CD8-positive, alpha-beta T cell (primary cell): ENCODE measurements at places on chromosomes 2 and 18.

DNA sequence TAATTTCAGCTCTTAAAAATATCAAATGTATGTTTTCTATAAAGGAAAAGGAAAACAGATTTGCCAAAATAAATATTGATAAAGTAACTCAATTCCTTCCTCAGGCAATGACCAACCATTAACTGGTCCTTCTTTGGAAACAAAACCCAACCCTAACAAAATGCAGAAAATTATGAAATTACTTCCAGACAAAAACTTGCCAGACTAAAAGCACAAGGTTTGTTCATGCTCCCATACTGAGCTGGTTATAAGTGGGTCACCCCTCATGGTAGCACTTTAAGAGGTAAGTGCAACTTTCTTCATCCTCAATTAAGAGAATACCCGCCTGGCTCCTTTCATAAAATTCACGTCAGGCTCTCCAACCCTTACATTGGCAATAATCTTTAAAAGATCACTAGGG is 31.1 kb upstream of the TTC32 start:
- DNase-seq: no peak

GRCh38 chr2:98160554-98160953 is 73.6 kb downstream of the VWA3B start:
- DNase-seq: no peak

GRCh38 chr2:96413323-96413722 is 77.8 kb downstream of the NCAPH start:
- DNase-seq: no peak

DNA sequence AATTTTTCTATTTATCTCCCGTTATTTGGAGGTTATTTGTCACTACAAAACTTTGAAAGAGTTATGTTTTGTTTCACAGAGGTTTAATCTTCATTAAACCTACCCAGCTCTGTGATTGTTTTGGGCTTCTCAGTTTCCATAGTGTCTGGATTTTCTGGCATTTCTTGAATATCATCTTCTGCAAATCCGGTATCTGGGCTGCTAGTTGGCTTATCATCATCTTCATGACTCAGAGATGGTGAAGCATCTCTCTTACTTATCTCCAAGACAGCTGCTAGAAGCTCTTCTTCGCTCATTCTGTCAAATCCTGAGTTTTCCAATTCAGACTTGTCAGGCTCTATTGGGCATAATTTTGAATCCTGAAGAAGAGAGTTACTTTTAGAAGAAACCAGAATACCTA is 55.6 kb downstream of the VIL1 start:
- DNase-seq: no peak

GRCh38 chr2:56012221-56012765 is 88.7 kb upstream of the EFEMP1 start:
- DNase-seq: no peak

GRCh38 chr2:181456660-181457120 is 496 bp upstream of the ITGA4 start:
- peak; percentile 78 for DNase-seq

GRCh38 chr2:60519231-60519863 is 34.1 kb downstream of the BCL11A start:
- no peak for DNase-seq

DNA sequence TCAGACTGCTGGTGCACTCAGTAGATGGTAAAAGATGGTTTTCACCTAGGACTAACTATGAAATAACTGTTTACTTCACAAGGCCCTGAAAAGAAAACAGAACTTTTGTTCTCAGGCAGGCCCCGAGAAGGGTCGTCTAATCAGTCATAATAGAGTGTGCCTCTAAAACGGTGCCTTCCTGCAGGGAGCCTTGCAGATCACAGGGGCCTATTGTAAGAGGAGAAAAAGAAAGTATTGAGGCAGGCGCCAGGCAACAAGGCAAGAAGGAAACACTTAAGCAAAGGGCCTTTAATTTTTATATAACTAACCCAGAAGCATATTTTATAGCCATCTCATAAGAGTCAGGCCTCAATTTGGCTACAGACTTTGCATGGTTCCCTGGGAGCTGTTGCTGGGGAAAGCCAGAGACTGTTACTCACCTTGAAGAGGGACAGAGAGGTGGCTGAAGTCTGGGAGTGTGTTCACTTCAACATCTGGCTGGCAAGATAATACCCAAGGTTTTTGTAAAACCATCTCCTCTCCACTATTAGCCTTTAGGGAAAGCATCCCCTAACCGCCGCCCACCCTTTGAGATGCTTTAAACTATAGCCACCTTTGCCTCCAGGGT is 117.1 kb downstream of the PRPF40A start:
- no peak for DNase-seq

DNA sequence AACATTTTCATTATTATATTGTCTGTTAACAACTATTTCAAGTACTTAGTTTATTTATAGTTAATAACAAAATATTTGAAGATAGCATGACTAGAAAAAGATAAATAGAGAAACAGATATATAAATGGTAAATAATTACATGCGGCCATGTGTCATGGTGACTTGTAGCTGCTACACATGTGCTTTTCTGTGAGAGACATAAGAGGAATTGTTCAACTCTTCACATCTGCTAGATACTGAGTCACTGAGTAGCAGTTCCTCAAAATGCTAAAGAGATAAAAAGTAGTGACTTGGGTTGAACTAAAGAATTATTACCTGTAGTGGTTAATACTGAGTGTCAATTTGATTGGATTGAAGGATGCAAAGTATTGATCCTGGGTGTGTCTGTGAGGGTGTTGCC is 37.5 kb upstream of the SCN9A start:
- no peak for DNase-seq

DNA sequence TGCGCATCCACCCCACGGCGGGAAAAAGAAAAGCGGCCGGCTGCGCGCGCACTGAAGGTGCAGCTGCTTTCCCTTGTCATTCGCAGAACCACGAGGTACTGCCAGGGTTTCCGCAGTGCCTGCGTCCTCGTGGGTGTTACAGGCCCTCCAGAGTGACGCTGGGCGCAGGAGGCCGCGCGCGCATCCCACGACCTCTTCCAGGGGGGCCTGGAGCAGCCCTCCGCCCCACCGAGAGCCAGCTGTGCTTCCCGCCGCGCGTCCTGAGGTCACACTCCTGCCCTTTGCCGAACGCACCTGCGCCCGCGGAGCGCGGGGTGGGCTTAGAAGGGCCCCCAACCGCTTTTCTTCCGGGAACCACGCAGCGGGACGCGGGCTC is 378 bp upstream of the IAH1 start:
- DNase-seq: peak; percentile 70

- no peak for DNase-seq
These were observed 87.5 kb downstream of the POLR1A start for GRCh38 chr2:86017901-86018896.

DNA sequence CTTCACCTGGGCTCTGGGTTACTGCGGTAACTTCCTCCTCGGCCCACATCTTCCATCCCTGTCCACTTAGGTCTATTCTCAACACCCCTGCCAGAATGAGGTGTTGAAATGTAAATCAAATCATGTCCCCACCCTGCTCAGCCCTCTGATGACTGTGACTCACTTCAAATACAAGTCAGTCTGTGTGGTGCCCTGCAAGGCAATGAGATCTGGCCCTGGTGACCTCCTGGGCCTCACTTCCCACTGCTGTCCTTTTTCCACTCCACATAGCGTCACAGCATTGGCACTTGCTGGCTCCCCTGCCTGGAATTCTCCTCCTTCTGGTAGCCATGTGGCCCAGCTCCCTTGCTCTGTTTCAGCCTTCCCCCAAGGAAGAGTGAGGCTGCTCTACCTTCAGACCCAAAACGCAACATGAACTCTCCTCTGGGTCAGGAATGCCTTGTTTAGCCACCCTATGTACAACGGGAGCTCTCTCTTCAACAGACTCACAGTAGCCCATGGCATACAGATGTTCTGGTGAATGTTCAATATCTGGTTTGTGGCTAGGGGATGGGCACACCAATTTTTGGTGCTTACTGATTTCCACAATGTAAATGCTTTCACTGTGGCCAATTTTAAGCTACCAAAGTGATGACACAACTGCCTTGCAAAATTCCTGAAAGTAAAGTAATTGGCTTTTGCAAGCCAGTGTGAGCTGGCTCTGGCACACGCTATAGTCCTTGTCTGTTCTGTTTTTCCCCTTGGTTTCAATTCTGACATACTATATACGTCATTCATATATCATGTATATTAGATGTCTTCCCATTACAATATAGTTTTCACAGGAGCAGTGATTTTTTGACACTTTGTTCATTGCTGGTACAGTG is 550.3 kb upstream of the HS6ST1 start:
- DNase-seq: no peak

DNA sequence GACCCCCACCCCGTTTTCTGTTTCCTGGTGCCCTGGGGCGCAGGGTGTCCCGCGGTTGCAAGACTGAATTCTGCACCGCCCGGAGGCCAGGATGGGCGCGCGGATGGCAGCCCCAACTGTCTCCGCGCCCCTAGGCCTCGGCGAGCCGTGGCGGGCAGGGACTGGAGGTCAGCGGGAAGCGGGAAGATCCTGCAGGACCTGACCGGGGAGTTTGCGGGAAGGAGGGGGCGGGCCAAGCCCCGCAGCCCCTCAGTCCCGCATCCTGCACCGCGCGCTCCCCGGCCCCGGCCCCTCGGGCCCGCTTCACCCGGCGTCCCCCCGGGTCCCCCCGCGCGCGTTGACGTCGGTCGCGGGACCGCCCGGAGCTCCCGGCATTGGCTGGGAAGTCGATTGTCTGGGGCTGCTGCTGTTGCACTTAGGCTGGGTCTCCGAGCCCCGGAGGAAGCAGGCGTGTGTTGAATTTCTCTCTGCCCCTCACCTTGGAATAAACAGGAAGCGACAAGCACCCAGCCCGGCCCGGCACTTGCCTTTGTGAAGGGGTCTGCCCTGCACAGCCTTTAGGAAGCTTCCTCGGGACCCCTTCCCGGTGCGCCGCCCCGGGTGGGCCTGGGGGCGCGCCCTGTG is at the start of gene LDLRAD4:
Gene LDLRAD4, plus strand, starts transcription at position 393 of the 624 bp plus-strand sequence.
- DNase-seq: peak; percentile 65

DNA sequence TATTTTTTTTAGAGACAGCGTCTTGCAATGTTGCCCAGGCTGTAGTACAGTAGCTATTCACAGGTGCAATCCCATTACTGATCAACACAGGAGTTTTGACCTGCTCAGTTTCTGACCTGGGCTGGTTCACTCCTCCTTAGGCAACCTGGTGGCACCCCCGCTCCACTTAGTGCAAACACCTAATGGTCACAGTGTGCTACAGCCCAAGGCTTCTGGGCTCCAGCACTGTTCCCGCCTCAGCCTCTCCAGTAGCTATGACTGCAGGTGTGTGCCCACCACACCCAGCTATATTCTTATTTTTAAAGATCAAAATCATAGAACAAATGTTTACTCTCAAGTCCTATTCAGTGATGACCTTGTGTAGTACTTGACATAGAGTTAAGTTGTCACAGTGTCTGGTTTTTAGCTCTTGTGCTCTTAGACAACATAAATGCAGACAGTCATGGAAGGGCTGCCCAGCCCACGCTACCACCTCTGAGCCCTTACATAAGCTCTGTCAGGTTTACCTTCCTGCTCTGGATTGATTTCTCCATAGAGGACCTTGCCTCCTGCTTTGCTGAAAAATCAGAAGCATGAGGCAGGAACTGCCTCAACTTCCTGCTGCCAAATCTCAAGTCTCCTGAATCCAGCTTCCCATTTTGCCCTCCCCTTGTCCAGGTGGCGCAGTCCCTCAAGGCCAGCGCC is 82.2 kb upstream of the SLC1A4 start:
- no peak for DNase-seq

DNA sequence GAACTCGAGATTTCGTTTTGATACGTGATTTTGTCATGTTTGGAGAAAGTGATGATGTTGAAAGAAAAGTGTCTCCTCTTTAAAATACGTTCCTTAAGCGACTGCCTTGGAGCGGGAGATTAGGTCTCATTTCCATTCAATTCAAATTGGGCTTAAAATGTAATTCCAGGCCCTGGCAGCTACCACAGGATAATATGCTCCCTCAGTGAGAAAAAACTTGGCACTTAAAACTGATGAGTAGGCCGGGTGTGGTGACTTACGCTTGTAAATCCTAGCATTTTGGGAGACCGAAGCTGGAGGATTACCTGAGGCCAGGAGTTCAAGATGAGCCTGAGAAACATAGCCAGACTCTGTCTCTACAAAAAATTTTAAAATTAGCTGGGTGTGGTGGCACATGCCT is 146.3 kb upstream of the L3MBTL4 start:
- no peak for DNase-seq

GRCh38 chr2:197198890-197199289 is 111.7 kb downstream of the ANKRD44 start:
- peak; percentile 96 for DNase-seq

- no peak for DNase-seq
These were observed 145.4 kb upstream of the ETAA1 start for GRCh38 chr2:67251741-67252140.

DNA sequence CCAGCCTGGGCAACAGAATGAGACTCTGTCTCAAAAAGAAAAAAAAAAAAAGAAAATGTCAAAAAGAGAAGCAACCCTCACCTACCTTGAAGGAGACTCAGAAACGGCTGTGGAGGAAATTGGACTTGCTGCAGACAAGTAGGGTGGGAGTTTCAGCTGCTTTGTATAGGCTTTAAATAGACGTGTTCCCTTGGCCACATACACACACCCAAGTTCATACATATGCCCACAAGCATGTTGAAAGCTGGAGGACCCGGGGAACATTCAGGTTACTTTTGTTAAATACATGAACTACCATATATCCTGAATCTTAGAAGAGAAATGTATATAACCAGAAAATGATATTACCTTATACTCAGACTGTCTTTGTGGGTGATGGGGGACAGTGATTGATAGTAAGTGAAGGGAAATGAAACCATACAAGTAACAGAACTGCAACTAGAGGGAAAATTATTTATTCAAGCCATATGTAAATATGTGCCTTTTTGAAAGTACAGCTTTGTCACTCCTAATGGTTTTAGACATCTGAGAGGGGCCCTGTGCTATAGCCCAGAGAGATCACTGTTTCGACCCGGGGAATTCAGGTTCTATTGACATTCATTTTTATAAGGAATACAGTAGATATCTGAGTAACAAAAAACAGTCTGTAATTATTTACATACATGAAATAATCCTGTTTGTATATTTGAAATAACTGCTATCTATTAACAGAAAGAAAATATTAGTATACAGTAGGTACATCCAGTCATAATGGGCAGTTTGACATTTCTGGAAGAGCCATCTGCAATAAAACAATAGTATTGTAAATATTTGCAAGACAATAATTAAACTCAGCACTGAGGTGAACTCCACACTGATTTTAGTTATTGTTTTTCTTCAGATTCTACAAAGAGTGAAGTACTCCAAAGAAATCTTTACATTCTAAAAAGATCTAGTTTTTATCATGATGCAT is 48.0 kb upstream of the TGIF1 start:
- no peak for DNase-seq

GRCh38 chr18:10797896-10798295 is 272.1 kb downstream of the NAPG start:
- no peak for DNase-seq

GRCh38 chr2:180983468-180984242 is 3.2 kb downstream of the UBE2E3 start:
- DNase-seq: no peak
